Sigmoid colon (tissue), 7 donors: ENCODE measurements at places on chromosomes 13 and 19. TPM values are rescaled to one million over a fixed set of nuclear protein-coding genes. Genes with fewer than 3 reads are reported as not detected.

ZNF723 gene
- not detected for total RNA-seq

DNA sequence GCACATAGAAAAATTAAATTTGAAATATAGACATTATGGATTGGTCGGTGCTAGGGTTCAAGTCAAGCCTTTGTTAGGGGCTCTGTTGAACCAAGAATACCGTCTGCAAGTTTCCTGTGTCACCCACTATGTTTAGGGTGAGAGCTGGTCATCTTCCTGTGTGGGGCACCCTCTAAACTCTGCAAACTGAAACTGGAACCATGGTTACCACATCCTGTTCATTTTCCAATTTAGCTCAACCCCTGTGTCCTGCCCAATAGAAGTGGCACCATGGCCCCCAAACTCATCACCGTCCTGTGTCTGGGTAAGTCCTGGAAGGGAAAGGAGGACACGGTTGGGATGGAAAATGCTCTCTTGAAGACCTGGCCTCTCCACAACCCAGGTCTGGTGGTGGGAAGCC is 29.9 kb downstream of the LAIR2 start:
- no peak overlapping the region for H3K27ac ChIP-seq
- no peaks in the 10 kb centered on the region for H3K4me1 ChIP-seq

PABPC3 gene
- not detected for total RNA-seq

GRCh38 chr19:43777163-43777695 is 3.5 kb downstream of the KCNN4 start:
- peaks cover 13% of the 10 kb centered on the region for H3K4me1 ChIP-seq
- no peak for DNase-seq
- no peak overlapping the region for H3K4me3 ChIP-seq
- H3K36me3 ChIP-seq = no peaks in the 10 kb centered on the region
- no peak overlapping the region for H3K27ac ChIP-seq

DNA sequence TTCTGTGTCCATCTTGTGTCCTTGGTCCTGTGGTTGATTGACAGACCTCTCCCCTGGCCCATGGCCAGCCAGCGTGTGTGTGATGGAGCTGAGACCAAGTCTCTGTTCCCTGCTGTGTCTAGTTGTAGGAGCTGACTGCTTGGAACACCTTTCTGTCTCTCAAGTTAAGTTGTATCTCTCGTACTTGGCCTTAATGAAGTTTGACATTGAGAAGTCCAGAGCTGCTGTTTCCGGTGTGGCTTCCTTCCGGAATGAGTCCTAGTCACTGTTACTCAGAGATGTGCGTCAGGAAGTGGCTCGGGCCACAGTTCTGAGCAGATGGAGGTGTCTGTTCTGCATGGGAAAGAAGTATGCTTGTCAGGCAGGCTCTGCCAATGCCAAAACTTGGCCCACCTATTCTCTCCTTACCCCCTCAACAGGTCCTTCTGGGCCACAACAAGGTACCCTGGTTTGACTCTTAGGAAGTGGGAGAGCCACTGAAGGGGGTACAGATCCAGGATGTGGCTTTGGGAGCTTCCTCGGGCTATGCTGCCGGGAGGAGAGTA is 54.3 kb downstream of the GATAD2A start:
- no peaks in the 10 kb centered on the region for H3K27me3 ChIP-seq
- no peak overlapping the region for H3K4me3 ChIP-seq
- H3K27ac ChIP-seq = peak overlapping the region; percentile 62
- DNase-seq = no peak

- no peaks in the 10 kb centered on the region for H3K4me1 ChIP-seq
- H3K27me3 ChIP-seq = no peaks in the 10 kb centered on the region
- no peak for DNase-seq
- H3K36me3 ChIP-seq = no peaks in the 10 kb centered on the region
- no peak overlapping the region for H3K4me3 ChIP-seq
Observed at GRCh38 chr13:37163641-37164265, 58.3 kb upstream of the CSNK1A1L start.

DNA sequence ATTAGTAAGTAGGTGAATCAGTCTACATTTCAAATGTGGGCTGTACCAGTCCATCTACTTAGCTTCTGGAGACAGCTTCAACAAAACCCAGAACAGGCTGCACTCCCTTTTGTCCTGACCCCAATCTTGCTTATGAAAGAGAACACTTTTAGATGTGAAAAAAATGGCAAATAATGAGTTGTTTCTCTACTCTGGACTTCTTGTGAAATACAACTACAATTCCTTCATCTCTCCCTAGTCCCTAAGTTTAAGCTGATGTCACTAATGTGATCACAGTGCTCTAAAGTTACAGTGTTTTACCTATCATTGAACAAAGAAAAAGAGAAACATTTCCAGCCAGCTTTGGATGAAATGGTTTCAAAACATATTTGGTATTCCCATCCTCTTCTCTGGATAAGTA is 183.9 kb downstream of the LHFPL6 start:
- no peaks in the 10 kb centered on the region for H3K36me3 ChIP-seq
- H3K27me3 ChIP-seq = no peaks in the 10 kb centered on the region
- DNase-seq = no peak

NFKBIB gene
- total RNA-seq = 16.8 TPM

DNA sequence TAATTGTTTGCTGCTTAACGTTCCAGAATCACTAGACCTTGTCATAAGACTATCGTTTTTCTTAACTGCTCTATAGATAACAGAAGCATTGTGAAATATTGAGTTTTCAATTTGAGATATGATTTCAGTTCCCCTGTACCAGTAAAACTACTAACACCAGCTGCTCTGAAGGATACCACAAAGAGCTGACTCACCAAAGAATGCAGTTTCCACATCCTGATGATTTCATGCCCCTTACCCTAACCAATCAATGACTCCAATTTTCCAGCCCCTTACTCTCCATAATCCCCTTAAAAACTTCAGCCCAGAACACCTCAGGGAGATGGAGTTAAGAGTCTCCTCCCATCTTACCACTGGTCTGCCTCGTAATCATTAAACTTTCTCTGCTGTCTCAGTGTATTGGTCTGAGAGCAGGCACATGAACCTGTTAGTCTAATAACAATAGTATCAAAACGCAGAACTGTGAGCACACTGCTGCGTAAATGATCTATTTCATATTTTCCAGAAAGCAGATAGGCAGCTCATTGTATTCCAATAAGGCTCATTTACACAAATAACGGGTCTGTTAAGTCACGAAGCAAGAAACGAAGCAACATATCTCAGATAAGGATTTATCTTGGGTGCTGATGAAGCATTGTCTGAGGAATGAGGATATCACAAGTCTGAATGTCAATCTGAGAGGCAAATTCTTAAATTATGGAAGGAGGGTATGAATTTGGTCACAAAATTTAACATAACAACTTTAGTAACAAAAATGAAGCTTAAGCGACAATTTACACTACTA is 14.1 kb upstream of the CCNA1 start:
- no peaks in the 10 kb centered on the region for H3K36me3 ChIP-seq
- H3K4me3 ChIP-seq = no peak overlapping the region
- no peaks in the 10 kb centered on the region for H3K27me3 ChIP-seq
- no peaks in the 10 kb centered on the region for H3K4me1 ChIP-seq
- DNase-seq = no peak
- H3K27ac ChIP-seq = no peak overlapping the region

TMPRSS9 gene
- total RNA-seq = 0.16 TPM

DNA sequence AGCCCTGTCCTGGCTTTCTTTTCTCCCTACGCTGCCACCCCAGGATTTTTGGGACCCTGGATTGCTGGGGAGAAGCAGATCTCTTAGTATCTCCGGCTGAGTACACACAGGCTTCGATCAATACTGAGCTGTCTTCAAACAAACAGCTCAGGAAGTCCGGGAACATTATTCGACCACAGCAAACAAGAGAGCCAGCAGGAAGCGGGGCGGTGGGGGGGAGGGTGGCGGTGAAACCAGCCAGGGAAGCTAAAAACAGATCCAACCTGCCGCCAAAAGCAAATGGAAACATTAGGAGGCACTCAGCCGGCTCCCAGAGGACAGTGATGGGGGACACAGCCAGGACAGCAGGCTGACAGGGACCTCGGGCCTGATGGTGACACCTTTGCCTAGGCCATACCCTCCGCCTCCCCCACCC is 12.2 kb upstream of the BCAM start:
- peak overlapping the region; percentile 51 for H3K27ac ChIP-seq
- DNase-seq = no peak
- no peak overlapping the region for H3K4me3 ChIP-seq
- H3K4me1 ChIP-seq = no peaks in the 10 kb centered on the region

- H3K27ac ChIP-seq = no peak overlapping the region
- no peak overlapping the region for H3K4me3 ChIP-seq
- H3K4me1 ChIP-seq = no peaks in the 10 kb centered on the region
- DNase-seq = no peak
- H3K27me3 ChIP-seq = no peaks in the 10 kb centered on the region
Observed at GRCh38 chr13:59660582-59660981, 503.1 kb downstream of the DIAPH3 start.

- H3K4me1 ChIP-seq = no peaks in the 10 kb centered on the region
- no peak overlapping the region for H3K27ac ChIP-seq
- no peaks in the 10 kb centered on the region for H3K36me3 ChIP-seq
- no peaks in the 10 kb centered on the region for H3K27me3 ChIP-seq
- no peak overlapping the region for H3K4me3 ChIP-seq
Observed at GRCh38 chr13:77555246-77555645, 19.7 kb downstream of the SCEL start.

DNA sequence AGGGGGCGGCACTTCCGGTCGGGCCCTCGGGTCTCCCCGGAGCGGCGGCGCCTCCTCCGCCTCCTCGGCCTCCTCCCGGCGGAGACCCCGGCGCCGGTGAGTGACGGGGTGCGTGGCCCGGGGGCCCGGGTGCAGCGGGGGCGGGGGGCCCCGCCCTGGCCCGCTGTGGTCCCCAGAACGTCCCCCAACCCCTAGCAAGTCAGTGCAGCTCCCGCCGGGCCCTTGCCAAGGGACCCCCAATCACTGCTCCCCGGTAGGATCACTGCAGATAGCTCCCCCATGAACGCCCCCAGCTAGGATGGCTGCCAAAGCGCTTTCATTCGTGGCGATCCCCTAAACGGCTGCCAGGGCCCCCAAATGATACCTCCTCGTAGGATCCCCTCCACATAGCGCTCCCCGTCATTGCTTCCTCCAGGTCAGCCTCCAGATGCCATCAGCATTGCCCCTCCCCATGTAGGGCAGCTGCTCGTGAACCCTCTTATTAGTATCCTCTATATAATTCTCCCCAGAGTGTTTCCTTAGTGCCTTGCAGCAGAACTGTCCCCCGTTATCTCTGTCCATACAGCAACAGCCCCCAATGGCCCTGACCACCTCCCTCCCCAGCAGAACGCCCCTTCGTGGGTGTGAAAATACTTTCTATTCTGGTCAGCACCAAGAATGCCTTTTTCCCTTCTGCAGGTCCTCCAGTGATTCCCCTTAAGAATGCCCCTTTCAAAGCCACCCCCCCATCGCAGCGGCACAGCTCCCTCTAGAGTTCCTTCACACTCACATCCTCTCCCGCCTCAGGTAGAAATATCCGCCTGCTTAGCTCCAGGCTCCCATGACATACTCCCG is at the start of gene ZNF865:
Gene ZNF865 (plus strand): TSS at position 11 of the 834 bp plus-strand sequence. CDS start 7,972 bp downstream, outside the sequence.
- DNase-seq = peak; percentile 87
- H3K4me3 ChIP-seq = peak within 1 kb of the TSS; percentile 93
- H3K27ac ChIP-seq = peak within 1 kb of the TSS; percentile 95
- no peaks in the 10 kb centered on the region for H3K4me1 ChIP-seq

PLPP2 gene
- total RNA-seq = 3.0 TPM
